HT-29 (cell line): ENCODE measurements at places on chromosomes 13 and 19.

DNA sequence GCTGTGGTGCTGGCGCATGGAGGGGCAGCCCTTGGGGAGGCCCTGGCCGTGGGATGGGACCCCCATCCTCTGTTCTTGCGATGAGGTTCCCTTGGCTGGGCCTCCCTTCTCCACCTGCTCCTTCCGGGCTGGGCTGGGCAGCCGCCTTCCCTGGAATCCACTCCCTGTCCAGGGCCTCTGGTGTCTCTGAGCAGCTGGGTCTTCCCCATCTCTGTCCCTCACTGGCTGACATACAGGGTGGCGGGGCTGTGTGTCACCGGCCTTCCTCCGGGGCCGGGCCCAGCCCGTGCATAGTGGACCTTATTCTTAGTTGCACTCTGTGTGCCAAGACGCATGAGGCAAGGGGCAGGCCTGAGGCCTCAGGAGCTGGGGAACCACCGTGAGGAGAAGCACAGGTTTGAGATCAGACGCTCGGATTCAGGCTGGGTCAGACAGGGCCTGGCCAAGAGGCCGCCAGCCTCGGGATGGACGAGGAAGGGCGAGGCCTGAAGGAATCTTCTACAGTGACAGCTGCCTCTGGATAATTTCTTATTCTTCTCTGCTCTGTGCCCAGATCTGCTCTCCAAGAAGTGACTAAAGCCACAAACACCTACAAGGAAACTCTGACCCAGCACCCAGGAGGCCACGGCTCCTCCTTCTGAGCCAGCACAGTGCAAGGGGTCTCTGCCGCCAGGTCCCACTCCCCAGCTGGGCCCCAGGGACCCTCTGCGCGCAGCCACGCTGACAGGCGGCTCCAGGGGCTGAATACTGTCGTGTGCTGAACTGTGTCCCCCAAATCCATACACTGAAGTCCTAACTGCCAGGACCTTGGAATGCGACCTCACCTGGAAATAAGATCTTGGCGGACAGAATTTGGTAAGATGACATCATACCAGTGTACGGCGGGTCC, 11.0 kb downstream of the SGTA start:
- no peak for DNase-seq

GRCh38 chr19:30812099-30812678, 440.0 kb downstream of the ZNF536 start:
- DNase-seq: no peak

GRCh38 chr19:15243236-15243957, 11.1 kb upstream of the EPHX3 start:
- DNase-seq: no peak

GRCh38 chr19:47444388-47444821, 25.1 kb upstream of the MEIS3 start:
- no peak for DNase-seq

- DNase-seq: peak; percentile 29
Observed at GRCh38 chr13:40146063-40146462, 490.6 kb downstream of the COG6 start.

- DNase-seq: no peak
Observed at GRCh38 chr19:32566246-32566830, 14.7 kb upstream of the PDCD5 start.

GRCh38 chr19:6801485-6802086, 29.1 kb downstream of the VAV1 start:
- DNase-seq: peak; percentile 38

DNA sequence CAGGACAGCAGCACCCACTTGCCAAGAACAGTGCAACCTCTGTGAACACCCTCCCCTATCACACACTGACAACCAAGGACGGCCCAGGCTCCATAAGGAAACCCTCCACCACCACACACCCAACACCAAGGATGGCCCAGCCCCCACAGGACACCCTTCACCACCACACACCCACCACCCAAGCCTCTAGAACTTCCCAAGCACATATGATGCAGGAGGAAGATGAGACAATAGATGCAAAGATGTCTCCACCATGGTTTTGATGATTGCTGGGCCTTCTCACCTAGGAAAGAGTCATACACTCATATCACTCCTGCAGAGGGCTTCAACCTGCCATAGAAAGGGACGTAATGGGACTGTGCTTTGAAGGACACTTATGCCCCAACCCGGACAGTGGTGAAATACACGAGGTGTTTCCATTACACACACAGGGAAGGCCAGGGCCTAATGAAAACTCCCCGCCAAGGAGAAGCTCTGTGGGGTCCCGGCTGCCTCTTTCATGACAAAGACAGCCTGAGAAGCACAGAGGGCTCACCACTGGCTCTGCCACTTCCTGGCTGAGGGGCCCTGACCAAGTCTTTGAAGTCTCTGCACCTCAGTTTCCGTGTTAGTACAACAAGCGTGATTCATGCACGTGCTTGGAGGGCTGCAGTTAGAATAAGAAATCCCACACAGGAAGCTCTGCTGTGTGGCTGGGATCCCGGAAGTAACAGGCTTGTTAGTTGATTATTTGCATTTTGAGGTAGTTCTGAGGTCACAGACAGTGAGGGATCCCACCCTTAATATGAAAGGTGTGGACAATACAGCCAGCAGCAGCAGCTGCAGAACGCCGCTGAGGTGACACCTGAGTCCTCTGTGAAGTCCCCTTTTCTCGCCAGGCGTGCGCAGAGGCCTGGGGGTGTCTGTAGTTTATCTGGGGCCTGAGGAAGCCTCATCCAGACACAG, 61.9 kb upstream of the ATP12A start:
- peak; percentile 41 for DNase-seq
